Stimulated activated CD4-positive, alpha-beta T cell treated with anti-CD3 and anti-CD28 coated beads, Interleukin-4, amount 100 ng/mL, for 48 hours (primary cell): ENCODE measurements at places on chromosomes 11 and 22.
A peak's percentile ranks its signal among the peaks of the same experiment; 100 is the strongest.

DNA sequence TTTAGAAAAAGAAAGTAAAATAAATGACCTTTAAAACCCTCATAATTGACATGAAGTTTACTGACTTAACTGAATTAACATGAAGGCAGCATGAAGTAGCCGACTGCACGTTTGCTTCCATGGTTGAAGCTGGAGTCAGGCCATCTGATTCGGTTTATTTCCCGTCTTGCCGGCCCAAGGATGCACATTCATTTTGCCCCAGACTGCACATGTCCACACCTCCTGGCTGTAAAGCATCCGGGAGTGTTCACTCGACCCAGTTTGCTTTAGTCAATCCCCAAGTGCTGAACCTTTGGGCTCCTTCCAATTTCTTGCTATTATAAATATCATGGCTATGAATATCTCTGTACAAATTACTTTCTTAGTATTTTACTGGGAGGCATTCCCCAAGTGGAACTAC is 17.7 kb upstream of the TUB start:
- DNase-seq: no peak

- DNase-seq: no peak
Measured at GRCh38 chr11:10809373-10810160, 841 bp upstream of the EIF4G2 start.

GRCh38 chr11:7564803-7565202 is 51.0 kb downstream of the PPFIBP2 start:
- no peak for DNase-seq

GRCh38 chr11:110289472-110289871 is 6.9 kb downstream of the RDX start:
- no peak for DNase-seq

GRCh38 chr11:1776331-1776851 is 12.7 kb upstream of the CTSD start:
- DNase-seq: no peak

DNA sequence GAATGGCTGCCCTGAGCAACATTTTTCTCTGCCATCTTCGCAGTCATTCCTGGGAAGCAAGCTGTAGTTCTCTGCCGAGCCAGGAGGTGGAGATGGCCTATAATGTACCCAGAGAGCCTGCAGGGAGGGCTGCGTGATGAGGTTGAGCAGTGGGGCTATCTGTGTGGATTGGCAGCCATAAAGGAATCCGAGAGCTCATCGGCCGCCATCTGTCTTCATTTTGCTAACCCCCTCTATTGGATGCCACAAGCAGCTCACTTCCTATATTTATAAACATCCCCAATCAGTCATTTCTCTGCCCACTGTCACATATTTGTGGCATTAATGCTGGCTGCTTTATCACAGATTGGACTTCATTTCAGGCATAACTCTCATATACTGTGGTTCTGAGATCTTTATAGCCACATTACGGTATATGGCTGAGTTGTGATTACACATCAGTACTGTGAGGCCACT is 209.5 kb downstream of the NTM start:
- DNase-seq: no peak

DNA sequence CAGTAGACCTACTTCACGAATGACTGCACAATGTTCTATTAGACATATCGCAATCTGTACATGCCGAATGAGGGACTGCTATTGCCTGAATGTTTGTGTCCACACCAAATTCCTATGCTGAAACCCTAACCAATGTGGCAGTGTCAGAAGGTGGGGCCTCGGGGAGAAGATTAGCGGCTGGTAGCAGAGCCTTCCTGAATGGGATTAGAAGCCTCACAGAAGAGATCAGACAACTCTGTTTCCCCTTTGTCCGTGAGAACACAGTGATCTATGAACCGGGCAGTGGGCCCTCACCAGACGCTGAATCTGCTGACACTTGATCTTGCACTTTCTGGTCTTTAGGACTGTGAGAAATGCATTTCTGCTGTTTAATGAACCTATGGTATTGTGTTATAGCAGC is 33.1 kb downstream of the LRFN4 start:
- no peak for DNase-seq

GRCh38 chr22:49207008-49208003 is 620.4 kb downstream of the BRD1 start:
- DNase-seq: no peak

- no peak for DNase-seq
Measured at GRCh38 chr11:69250186-69251056, 43.5 kb upstream of the MYEOV start.

DNA sequence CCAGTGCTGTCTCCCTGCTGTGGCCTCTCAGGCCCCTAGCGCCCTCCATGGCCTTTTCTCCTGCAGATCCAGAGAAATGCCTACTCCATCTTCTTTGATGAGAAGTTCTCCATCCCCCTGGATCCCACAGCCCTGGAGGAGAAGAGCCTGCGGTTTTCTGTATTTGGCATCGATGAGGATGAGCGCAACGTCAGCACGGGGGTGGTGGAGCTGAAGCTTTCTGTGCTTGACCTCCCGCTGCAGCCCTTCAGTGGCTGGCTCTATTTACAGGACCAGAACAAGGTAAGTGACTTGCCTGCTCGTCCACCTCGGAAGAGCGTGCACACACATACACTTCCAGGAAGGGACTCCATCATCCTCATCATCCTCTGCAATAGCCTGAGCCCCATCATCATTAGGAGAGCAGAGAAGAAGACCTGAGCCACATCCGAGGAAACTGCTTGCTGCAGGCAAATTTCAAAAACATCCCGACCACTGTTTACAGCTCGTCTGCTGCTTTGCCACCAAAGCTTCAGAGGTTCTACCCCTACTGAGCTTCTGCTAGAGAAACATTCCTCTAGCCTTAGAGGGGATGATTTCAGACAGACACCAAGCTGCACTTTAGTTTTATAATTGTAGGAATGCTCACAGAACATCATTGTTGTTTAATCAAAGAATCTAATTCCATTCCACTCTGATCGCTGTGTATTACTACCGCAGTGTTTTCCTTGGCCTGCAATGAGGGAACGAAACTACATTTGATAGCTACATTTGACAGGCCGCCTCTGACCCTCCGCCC is 12.9 kb upstream of the RHOD start:
- DNase-seq: no peak

- peak; percentile 80 for DNase-seq
Measured at GRCh38 chr11:75204685-75205563, 35.6 kb upstream of the TPBGL start.

- DNase-seq: no peak
Measured at GRCh38 chr11:110470716-110471115, 41.0 kb downstream of the FDX1 start.

DNA sequence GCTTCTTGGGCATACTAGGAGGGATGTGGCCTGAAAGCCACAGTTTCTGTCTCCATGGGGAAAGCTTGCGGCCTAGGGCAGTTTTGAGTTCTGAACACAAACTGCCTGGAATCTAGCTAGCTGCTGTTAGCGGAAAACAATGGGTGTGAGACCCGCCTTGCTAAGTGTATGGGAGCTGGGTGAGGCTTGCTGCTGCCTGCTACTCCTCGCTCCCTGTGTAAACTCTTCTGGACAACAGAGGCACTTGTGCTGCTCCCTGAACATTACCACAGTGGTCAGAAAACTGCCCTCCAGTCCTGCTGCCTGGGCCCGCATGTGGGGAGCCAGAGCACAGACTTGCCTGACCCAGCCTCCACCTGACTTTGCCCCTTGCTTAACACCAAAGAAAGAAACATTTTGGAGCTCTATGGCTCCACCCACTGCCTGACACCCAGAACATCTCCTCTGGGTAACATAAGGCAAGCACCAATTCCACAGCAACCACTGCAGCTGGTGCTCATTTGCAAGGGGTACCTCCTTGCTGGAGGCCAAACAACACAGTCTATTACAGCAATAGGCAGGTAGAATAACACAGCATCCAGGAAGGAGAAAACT is 766.3 kb upstream of the RAG2 start:
- no peak for DNase-seq

GRCh38 chr22:39873965-39874364 is 19.6 kb downstream of the ENTHD1 start:
- no peak for DNase-seq

- DNase-seq: no peak
Measured at GRCh38 chr11:134598368-134598767, 186.3 kb upstream of the B3GAT1 start.

GRCh38 chr11:46246521-46246920 is 30.9 kb upstream of the CREB3L1 start:
- DNase-seq: no peak

DNA sequence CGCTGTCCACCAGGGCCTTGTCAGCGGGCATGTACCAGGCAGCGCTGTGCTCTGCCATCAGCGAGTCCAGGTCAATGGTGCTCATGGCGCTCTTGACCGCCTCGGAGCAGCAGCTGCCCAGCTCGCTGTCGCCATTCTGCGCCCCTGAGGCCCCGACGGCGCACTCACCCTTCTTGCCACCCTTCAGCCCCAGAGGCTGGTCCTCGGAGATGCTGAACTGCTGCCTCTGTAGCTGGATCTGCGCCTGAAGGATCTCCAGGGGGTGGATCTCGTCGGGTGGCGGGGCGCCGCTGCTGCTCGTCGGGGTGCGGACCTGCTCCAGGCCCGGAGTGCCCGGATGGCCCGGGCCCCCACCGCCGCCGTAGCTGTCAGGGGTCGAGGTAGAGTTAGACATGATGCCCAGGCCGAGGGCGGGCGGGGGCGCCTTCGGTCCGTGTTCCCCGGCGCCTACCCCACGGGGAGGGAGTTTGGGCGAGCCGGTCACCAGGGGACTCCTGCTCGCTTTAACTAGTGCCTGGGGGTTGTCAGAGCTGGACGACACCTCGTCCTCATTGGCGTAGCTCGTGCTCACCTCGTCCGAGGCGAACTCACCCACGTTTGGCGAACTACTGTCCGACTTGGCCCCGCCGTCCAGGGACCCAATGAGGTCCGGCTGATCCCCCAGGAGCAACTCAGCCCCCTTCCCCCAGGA is 4.6 kb downstream of the MN1 start:
- DNase-seq: no peak

- DNase-seq: no peak
Measured at GRCh38 chr11:46006418-46007070, 84.1 kb downstream of the LARGE2 start.

GRCh38 chr22:36470994-36471331 is 10.5 kb downstream of the TXN2 start:
- no peak for DNase-seq

- DNase-seq: no peak
Measured at GRCh38 chr11:86761978-86762377, 38.4 kb upstream of the PRSS23 start.

DNA sequence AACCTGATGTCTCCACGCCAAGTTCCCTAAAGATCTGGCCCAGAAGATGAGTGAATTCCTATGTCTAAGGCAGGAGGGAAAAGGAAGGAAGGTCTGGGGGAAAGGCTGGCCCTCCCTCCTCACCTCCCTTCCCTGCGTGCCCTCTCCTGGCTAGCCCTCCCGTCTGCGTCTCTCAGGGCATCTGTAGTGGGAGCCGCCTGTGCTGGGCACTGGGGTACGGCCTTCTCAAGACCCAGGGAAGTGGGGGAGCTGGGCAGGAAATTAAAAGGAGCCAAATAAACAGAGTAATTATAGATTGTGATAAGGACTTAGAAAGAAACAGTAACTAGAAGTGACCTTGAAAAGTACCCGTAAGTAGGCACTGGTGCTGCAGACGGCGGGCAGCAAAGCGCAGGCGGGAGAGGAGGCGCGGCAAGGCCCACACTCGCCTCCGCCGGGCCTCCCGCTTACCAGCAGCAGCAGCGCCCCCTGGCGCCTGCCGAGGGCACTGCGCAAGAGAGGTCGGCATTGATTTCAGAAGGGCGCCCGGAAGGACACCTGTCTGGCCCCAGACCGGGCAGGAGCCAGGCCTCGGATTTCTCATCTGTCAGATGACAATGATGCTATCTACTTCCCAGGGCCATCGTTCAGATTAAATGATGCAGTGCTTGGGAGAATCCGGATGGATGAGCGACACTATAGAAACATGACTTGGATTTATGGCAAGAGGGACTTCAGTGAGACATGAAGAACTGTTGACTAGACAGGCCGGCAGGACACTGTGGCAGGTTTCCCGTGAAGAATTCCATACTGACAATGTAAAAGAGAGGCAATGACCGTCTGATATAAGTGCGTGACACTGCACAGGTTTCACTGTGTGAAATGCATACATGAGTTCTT is 7.3 kb downstream of the KCNJ1 start:
- DNase-seq: peak; percentile 74

DNA sequence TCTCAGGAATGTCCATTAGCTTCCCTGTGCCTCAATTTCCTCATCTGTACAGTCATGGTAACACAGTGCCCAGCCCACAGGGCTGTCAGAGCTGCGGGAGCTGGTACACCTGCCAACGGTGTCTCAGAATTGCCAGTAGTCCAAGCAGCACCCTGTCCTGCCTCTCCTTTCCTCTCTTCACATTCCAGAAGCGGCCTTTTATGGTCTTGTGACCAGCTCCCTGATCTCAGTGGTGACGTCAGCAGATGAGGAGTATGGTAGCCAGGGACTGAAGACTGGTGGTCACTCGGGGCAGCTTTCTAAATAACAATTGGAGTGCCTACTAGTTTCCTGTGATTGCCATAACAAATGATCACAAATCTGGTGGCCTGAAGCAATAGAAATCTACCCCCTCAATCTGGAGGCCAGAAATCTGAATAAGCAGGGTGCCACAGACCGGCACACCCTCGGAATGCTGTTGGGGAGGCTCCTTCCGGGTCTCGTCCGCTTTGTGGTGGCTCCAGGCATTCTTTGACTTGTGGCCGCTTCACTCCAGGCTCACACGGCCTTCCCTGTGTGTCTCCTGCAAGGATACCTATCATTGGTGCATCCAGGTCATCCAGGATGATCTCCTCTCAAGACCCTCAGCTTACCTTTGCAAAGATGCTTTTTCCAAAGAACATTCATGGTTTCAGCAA is 2.1 kb downstream of the FADD start:
- DNase-seq: no peak

GRCh38 chr11:128156486-128156885 is 430.9 kb downstream of the ETS1 start:
- no peak for DNase-seq

DNA sequence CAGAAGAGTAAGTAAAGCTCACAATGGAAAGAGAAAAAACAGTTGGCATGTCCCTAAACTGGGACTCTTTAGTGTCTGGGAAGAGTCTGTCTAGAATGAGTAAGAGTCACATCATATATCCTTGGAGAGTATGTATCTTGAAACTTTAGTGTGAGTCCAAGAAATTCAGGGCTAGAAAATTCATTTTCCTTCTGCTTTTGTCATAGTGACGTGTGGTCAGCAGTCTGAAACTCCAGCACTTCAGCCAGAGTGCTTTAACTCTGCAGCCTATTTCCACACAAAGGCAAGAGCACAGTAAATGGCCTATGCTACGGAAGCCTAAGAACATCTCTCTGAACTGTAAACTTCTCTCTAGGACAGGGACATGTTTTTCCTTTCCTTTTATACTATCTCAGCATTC is 174.1 kb downstream of the FAM181B start:
- DNase-seq: no peak

GRCh38 chr22:37526376-37526775 is 7.2 kb upstream of the CARD10 start:
- DNase-seq: no peak
